ENCODE measurements at places on chromosomes 7 and 10.

DNA sequence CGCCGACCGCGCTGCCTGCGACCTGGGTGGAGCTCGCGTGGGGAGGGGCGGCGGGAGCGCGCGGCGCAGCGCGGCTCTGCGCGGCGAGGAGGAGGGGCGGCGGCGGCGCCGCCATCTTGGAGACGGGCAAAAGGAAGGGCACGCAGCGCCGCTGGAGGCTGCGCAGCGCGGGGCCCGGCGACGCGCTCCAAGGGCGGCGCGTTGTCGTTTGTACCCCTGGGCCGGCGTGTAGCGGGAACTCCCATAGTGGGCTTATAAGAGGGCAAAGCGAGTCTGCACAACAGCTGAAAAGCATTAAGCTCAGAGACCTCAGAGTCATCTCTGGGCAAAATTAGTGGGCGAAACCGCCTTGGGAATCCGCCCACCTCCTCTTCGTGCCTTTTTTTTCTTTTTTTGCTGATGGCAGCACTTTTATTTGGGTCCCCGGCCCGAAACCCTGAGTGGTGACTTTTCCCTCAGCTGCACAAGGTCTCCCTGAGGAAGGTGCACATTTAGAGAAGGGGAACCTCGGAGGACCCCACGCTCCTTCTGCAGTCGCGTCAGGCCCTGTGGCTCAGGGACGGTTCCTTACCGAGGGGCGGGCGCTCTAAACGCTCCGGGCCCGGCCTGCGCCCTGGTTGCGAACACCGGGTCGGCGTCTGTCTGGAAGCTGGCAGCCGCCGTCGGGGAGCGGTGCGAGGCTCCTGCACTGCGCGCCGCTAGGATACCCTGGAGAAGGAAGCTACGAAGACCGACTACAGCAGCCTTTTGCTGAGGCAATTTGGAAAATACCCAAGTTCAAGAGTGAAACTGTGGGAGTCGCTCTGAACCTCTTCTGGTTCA, 428 bp upstream of the MCMBP start:
- peak; percentile 93 for DNase-seq

- DNase-seq, result no peak
Observed at GRCh38 chr7:112571852-112572607, 91.2 kb downstream of the LSMEM1 start.

DNA sequence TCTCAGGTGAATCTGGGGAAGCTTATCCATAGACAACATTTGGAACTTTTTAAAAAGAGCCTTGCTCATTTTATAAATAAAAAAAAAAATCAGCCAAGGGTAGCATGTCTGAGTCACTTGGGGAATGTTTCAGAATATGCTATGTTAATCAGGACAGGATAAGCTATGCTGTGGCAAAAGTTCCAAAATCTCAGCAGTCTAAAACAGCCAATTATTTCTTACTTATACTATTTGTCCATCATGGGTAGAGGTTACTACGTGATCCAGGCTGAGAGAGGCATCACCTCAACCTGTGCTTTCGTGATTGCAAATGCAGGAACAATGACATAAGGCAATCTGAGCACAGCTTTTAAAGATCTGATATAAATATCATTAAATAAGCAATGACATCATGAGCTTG, 6.5 kb downstream of the SLC13A1 start:
- DNase-seq, result no peak

DNA sequence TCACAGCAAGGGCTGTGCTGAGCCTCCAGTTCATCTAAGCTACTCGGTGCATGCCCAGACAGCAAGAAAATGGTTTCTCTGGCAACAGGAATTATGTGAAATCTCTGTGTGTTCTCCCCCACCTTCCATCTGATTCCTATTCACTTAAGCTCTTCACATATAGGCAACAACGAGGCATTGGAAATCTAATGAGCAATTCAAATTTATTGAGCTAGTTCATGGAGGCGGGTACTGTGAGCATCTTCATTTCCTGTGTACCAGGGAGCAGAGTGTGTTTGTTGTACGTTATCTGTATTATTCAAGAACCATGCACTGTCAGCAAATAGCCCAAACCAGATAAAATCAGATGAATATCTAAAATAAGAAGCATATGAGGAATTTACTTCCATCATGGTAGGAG, 739.1 kb downstream of the MAGI2 start:
- no peak for DNase-seq

- DNase-seq, result no peak
Observed at GRCh38 chr10:124691421-124692099, 52.6 kb downstream of the FAM53B start.

DNA sequence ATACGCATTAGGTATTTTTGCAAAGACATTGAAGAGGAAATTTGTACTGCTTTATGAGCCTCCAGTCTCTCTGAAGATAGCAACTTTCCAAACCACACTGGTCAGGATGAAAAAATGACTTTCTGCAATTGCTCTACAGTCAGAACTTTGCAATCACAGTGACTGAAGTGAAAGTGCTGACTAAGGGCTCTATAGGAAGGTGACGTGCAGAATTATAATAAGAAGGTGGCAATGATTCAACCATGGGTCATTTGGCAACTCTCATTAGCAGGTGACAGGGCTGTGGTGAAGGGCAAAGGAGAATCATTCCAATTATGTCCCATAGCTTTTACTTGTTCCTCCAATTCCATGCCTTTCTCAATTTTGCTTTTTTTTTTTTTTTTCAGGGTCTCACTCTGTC, 311.0 kb downstream of the ANKRD30A start:
- DNase-seq, result peak; percentile 0

- DNase-seq, result peak; percentile 55
Observed at GRCh38 chr7:81676813-81677212, 93.0 kb downstream of the HGF start.

DNA sequence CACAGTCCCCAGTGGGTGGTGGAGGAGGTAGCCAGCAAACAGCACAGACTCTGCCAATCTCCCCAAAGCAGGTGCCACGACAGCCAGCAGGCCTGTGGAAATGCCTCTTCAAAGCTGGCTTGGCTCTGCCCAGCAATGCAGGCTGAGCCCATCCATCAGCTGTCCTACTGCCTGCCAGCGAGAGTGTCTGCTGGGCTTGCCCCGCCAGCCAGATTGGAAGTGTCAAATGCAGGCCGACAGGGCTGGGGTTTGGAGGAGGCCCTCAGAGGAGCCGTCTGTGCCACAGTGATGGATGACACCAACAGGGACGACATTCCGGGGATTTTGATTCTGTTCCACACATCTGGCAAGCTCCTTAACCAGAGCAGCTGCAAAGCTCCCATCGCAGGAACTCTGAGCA, 16.7 kb downstream of the HABP2 start:
- DNase-seq, result no peak

DNA sequence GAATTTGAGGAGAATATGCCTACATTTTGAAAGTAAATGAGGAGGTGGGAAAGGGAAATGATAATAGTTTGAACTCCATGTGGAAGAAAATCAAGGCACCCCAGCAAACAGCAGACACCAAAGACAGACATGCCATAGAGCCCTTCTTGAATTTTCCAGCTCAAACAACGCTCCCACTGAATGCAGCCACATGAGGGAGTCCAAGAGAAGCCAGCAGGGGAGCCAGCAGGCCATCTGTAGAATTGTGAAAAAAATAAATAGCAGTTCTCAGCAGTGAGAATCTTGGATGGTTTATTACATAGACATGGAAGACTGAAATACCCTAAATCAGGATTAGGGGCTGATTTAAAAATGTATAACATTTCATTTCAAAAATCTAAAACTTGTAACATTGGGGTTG, 1567.3 kb upstream of the LRRTM3 start:
- no peak for DNase-seq

GRCh38 chr10:89167915-89168314, 39.2 kb downstream of the CH25H start:
- DNase-seq, result peak; percentile 13

- DNase-seq, result no peak
Observed at GRCh38 chr10:132321726-132322125, 10.3 kb upstream of the LRRC27 start.

DNA sequence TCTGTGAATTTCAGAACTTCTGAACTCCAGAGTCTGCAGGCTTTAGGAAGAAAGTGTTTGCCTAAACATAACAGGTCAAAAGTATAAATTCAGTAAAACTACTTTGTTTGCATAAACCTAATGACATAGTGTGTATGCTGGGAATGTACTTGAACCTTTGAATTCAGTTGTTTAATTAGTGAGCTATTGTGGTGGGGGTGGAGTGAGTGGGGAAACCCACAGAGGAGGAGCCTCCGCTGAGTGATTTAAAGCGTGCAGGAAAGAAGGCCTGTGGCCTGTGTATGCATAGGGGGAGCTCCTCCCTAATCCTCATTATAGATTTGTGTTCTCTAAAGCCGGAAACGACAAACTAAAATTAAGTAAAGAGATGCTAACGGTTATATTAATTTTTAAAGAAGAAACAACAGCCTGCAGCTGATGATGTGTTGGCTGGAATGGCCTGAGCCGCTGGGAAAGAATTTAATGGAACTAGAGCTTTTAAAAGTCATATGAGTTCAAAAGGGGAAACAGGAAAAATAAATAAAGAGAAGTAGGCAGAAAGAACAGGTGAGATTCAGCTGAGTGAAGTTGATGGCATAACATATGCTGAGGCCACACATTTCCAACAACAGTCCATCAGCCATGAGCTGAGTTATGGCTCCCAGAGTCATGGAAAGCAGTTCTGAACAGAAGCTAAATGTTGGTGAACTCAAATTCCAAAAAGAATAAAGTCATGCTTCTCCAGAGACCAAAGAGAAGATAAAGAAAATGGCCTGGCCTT, 595.0 kb downstream of the GRM8 start:
- no peak for DNase-seq

GRCh38 chr7:149595541-149595940, 97.9 kb upstream of the ZNF746 start:
- DNase-seq, result no peak

- no peak for DNase-seq
Observed at GRCh38 chr7:45117582-45117981, 6.1 kb upstream of the TBRG4 start.

DNA sequence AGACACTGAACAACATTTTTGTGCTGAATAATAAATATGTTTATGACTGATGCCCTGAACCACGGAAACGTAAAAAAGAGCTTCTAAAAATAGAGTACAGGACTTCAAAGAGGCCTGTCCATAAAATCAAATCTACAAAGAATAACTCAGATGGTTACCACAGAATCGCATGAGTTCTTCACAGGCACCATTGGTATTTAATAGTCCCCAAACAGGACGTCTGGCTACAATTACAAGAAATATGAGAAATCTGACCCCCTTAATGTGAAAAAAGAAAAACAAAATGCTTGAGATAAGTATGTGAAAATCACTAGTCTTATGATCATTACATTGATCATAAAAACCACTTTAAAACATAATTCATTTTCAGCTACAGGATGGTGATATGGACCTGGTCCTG, 20.8 kb downstream of the CYTH3 start:
- peak; percentile 39 for DNase-seq

DNA sequence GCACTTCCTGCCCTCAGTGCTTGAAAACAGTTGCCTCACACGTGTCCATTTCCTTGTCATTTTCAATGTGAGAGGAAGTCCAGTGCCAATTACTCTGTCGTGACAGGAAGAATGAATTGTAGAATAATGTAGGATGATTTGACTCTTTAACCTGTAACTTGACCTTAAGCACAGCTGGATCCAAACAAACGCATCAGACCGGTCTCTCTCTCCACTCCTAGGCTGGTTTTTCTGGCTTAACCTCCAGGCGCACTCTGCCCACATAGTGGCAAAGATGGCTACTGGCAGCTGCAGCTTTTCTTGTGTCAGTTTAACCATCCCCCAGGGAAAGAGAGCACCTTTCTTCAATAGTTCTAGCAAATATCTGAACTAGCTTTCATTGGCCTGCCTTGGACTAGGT, 29.4 kb upstream of the PNLIPRP3 start:
- no peak for DNase-seq

- peak; percentile 56 for DNase-seq
Observed at GRCh38 chr7:105656922-105657521, 75.7 kb upstream of the EFCAB10 start.

DNA sequence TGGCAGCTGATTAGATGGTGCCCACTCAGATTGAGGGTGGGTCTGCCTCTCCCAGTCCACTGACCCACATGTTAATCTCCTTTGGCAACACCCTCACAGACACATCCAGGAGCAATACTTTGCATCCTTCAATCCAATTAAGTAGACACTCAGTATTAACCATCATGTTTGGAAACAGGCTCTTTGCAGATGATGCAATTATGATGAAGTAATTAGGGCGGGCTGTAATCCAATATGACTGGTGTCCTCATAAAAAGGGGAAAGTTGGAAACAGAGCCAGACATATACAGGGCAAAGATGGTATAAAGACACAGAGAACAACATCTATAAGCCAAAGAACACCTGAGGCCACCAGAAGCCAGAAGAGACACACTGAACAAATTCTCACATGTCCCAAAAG, 658.6 kb downstream of the CCSER2 start:
- no peak for DNase-seq

GRCh38 chr10:72980348-72980747, 25.7 kb upstream of the PLA2G12B start:
- no peak for DNase-seq

- DNase-seq, result no peak
Observed at GRCh38 chr7:96648784-96649183, 60.9 kb downstream of the SEM1 start.

- no peak for DNase-seq
Observed at GRCh38 chr10:74827045-74827441, 643 bp downstream of the KAT6B start.

GRCh38 chr7:71710442-71710841, 578.5 kb downstream of the GALNT17 start:
- no peak for DNase-seq

GRCh38 chr10:58087896-58088295, 179.8 kb downstream of the IPMK start:
- DNase-seq, result no peak

DNA sequence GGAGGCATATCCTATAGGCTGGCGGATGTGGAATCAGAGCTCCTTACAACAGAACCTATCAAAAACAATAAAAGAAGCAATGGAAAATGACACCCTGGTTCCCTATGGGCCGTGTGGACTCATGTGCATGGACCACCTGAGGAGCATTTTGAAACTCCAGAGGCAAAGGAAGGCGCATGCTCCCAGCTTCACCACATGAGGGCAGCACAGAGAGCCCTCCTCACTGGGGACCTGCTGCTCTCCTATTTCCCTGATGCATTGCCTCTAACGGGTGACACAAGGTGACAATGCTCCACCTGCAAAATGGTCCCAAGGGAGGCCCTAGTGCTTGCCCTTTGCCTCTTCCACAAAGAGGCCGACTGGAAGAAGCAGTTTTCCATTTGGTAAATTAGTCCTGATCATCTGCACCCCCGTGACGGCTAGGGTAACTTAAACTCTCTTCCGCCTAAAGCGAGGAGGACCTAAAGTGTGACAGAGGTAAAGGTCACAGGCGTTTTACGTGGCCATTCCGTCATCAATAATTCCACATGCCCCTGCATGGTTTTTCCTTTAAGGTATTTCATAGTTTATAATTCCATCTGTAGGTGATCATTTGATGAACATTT, 67.7 kb downstream of the GPAM start:
- peak; percentile 64 for DNase-seq

GRCh38 chr10:113945075-113945686, 90.7 kb downstream of the NHLRC2 start:
- peak; percentile 44 for DNase-seq
